ENCODE measurements at places on chromosomes 7 and 10.

DNA sequence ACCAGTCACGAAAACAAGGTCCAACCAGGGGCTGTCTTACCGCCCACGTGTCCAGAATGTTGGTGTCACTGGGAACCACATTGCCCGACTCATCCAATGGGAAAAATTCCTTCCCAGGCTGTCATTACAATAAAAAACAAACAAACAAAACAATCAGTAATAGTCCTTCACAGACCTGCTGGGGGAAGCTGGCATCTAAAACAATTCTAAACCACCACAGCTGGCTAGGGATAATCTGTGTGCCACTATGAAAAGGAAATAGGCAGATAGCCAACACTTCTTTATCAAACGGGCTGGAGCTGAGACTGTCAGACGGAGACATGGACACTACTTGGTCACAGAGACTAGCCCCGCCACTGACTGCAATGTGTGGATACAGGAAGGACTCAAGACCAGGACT is 9.2 kb downstream of the AKR1B1 start:
- DNase-seq: no peak

DNA sequence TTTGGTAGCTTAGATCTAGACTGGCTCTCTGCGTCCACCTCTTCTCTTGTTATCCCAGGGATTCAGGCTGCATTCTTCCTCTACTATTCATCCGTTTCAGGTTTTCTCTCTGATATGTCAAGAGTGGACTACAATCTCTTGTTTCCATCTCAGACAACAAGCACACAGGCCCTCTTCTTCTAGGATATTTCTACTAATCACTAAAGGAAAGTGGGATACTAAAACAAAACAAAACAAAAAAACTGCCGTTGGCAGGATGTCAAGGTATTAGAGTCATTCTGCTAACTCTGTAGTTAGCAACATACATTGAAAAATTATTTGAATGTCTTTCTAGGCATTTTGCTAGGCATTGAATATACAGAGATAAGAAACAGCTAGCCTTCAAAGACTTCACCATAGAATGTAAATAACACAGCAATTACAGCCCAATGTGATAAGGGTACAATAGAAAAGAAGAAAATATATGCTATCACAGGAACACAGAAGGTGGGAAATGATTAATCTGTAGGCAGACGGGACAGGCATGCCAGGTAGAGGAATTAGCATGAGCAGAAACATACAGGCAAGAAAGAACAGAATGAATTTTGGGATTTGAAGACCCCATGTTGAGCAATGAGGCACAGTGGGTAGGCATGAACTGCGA is 210.5 kb downstream of the CSTF2T start:
- no peak for DNase-seq

GRCh38 chr7:64131696-64132095 is 75.3 kb upstream of the ZNF735 start:
- no peak for DNase-seq

DNA sequence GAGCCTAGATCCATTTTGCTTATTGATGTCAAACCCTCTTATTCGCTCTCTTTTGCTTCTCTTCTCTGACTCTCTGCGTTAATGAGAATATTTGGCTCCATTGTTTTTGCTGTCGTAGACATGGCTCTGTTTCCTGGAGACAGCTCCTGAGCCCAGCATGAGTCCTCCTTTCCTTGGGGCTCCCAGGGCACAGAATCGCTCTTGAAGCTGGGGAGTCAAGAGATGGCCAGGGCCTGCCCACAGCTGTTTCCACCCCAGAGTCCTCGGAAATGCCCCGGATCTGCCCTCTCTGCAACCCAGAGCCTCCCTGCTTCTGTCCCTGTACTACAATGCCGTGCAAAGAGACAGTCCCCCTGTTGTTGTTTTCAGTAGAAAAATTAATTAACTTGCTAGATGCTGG is 566.7 kb upstream of the FOXK1 start:
- DNase-seq: no peak

GRCh38 chr7:100021297-100021696 is 5.9 kb downstream of the ZKSCAN1 start:
- DNase-seq: no peak

GRCh38 chr10:119340893-119341458 is 133.6 kb downstream of the GRK5 start:
- no peak for DNase-seq

- no peak for DNase-seq
Measured at GRCh38 chr10:80468002-80468401, 13.9 kb downstream of the TSPAN14 start.

DNA sequence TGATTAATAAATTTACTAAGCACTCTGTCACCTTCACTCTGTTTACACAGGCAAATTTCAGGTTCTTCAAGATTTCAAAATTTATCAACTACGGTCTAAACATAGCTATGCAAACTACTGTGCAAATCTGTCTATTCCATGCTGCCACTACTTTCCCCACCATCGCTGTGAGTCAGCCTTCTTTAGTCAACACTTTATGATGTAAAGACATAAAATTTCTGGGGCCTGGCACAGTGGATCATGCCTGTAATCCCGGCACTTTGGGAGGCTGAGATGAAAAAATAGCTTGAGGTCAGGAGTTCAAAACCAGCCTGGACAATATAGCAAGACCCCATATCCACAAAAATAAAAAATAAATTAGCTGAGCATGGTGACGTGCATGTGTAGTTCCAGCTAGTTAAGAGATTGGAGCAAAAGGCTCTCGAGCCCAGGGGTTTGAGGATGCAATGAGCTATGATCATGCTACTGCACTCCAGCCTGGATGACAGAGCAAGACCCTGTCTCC is 42.6 kb downstream of the CNOT4 start:
- no peak for DNase-seq

GRCh38 chr7:83941300-83941699 is 253.3 kb downstream of the SEMA3A start:
- DNase-seq: no peak
